ENCODE measurements at places on chromosomes 6 and 20. TPM values are rescaled to one million over a fixed set of nuclear protein-coding genes. Genes with fewer than 3 reads are reported as not detected.
A peak's percentile ranks its signal among the peaks of the same experiment; 100 is the strongest.

- DNase-seq = no peak
Observed at GRCh38 chr6:25477006-25477590, 174.9 kb upstream of the SCGN start.

GRCh38 chr20:62042025-62042820 lies 23.5 kb downstream of the TAF4 start:
- no peak for DNase-seq

DNA sequence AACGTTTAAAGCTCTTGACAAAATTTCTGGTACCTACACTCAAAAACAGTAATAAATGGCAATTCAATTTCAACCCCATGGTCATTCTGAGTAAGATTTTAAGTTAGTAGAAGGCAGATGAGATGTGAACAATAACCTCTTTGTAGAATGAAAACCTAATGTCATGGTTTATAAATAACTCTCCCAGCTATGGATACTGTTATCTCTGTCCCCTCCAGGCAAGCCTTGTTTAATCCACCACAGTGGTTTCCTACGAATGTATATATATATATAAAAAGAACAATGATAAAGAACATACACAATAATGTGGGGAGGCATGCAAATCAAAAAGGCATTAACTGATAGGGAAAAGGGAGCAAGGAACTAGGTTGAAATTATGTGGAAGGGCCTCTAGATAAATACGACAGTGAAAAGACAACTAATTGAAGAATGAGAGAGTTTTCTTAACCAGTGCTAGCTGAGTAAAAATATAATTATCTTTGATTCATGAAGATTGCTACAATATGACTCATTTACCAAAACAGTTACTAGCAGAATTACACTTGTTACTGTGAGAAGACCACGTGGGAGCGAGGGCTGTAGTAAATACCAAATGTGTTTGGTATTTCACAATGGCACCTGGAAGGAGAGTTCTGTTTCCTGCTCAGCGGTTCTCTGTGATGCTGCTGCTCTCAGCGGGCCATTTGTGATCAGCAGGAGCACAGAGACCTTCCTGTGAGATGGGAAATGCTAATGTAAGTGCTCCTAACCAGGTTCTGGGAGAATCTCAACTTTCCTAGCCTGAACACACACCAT lies 173.7 kb downstream of the MBOAT1 start:
- no peak for DNase-seq

The CST7 gene
- total RNA-seq = not detected

- DNase-seq = no peak
Observed at GRCh38 chr20:9332791-9333479, 181.5 kb upstream of the LAMP5 start.

DNA sequence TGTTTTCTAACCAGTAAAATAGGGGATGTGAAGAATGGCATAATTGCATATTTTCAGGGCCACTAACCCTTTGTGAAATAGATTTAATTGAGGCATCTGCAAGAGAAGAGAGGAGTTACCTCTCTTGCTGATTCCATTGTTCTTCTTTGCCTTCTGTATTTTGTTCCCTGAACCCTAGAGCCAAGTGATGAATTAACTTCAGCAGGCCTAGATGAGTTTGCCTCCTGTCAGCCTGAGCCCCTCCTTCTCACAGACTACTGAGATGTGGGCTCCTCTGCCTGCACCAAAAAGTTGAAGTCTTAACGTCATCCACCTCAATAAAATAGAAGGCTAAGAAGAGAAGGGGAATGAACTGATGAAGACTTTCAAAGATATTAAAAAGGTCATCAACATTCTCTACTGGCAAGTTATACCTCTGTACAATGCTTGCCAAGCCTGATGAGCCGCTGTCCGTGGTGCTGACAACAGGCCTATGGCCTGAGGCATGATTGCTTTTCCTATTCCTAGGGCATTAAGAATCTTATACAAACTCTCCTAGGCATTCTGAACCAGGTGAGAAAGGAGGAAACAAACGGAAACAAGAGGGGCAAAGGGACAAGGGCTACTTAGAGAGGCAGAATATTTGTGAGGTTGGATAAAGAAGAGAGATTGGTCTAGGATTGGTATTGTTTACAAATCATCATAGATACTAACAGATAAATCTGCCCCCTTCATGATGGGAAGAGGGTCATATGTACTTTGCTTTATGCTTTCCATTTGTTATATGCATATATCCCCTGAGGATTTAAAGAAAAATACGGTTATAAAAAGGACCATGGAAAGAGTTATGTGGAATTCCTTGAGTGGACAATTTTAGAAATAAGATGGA lies 46.8 kb downstream of the CD24 start:
- DNase-seq = peak; percentile 68

- DNase-seq = no peak
Observed at GRCh38 chr6:44737341-44737740, 349.8 kb downstream of the CDC5L start.

The TFAP2D gene
- total RNA-seq = not detected

The ZNF391 gene
- 9.8 TPM for total RNA-seq

The TRAPPC3L gene
- total RNA-seq = not detected

DNA sequence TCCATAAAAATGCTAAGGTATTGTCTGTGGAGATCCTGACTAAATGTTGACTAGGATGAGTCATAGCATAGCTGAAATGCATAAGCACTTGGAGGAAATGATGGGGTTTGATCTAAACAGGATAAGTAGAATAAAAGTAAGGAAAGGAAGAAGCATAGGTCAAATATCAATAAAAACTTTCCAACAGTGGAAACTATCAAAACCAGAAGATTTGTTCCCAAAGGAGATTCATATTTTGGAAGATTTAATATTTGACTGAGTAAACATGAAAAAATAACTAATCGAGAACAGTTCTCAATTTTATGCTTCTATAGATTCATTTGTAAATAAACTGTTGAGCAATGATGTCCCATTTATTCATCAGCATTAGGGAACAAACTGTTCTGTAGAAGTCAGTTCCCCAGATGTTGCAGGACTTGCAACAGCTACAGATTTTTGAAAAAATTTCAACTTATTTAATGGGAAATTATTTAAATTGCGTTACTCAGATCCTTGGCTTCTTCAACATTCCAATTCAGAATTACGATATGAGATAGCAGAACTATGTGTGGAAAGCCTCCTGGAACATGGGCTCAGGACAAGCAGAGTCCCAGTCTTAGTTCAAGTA lies 133.7 kb upstream of the TBX18 start:
- no peak for DNase-seq

DNA sequence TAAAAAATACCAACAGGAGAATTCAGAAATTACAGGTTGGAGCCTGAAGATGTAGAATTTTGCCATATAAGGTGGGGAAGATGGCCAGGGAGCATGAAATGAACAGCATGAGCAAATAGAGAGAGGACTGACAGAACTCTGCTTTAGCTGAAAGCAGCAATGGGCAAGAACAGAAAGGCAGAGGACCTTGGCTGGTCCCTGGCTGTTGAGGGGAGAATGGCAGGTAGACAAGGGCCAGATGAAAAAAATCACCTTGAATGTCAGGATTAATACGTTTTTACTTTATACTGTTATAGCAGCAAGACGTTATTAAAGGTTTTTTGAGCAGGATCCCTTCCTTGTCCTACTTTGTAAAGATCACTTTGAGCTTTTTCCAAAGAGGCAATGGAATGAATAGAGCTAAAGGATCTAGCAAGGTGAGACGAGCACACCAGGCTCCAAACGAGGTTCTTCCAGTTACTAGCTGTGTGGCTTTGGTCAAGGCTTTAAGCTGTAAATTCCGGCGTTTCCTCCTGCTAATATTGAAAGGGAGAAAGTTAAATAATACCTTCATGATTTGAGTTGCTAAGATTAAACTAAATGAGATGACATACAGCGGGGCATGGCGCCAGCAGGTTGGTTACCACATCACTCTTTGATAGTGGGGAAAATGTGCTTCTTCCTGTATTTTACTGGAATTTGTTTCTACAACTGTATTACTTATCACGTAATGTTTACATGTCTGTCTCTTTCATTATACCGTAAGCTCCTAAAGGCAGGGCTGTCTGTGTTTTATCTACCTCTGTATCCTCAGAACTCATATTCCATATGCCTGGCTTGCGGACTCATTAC lies 776 bp downstream of the PPIL1 start:
- no peak for DNase-seq

- DNase-seq = no peak
Observed at GRCh38 chr6:122730775-122731386, 48.6 kb upstream of the FABP7 start.

The TSPO2 gene
- total RNA-seq = not detected

- DNase-seq = no peak
Observed at GRCh38 chr6:56513631-56514030, 129.1 kb downstream of the DST start.

The LINC00237 gene
- not detected for total RNA-seq

GRCh38 chr6:111210194-111210728 lies 123.0 kb downstream of the SLC16A10 start:
- no peak for DNase-seq

The KCNK15 gene
- 0.27 TPM for total RNA-seq

- DNase-seq = no peak
Observed at GRCh38 chr6:7758456-7758855, 32.6 kb downstream of the BMP6 start.

DNA sequence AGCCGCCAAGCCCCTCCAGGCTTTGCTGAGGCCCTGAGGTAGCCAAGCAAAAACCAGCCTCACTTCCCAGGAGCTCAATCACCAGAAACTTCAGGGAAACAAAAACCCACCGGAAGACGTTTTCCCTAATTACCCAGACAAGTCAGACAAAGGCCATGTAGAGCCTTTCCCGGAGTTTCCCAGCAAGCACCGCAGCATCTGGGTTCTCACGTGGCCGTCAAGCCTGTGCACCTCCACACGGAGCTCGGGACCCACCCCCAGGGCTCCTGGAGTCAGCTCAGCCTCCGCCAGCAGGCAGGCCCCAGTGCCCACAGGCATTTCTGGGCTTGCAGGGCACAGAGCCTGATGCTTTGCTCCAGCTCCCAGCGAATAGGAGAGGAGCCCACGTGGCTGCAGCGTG lies 10.1 kb upstream of the MRGBP start:
- no peak for DNase-seq

DNA sequence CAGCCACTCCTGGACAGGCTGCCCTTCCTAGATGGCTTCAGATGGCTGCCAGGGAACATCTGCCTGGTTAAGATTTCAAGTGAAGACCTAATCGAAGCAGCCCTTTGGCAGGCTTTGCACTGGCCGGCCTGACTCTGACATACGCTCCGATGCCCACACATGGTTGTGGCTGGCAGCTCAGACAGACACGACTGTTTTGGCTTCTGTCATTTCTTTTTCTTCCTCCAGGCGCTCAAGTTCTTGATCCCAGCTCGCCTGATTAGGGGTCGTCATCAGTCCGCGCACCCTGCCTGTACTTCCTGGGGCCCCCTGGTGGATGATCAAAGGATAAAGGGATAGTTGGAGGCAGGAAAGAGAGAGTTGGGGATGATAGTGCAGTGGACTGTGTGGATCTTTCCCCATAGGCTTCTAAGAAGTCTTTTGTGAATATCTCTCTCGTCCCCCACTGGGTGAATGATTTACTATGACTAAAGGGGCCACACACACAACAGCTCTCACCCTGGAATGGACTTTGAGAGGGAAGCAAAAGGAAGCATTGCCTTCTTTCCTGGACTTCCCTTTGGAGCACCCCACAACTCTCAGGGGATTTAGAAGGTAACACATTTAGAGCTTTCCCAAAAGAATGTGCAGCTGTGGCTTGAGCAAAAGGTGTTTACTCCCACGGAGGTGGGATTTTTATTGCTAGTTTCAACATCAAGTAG lies 21.4 kb upstream of the TRAM2 start:
- peak; percentile 62 for DNase-seq

- DNase-seq = no peak
Observed at GRCh38 chr6:13096084-13096483, 232.3 kb downstream of the TBC1D7 start.

DNA sequence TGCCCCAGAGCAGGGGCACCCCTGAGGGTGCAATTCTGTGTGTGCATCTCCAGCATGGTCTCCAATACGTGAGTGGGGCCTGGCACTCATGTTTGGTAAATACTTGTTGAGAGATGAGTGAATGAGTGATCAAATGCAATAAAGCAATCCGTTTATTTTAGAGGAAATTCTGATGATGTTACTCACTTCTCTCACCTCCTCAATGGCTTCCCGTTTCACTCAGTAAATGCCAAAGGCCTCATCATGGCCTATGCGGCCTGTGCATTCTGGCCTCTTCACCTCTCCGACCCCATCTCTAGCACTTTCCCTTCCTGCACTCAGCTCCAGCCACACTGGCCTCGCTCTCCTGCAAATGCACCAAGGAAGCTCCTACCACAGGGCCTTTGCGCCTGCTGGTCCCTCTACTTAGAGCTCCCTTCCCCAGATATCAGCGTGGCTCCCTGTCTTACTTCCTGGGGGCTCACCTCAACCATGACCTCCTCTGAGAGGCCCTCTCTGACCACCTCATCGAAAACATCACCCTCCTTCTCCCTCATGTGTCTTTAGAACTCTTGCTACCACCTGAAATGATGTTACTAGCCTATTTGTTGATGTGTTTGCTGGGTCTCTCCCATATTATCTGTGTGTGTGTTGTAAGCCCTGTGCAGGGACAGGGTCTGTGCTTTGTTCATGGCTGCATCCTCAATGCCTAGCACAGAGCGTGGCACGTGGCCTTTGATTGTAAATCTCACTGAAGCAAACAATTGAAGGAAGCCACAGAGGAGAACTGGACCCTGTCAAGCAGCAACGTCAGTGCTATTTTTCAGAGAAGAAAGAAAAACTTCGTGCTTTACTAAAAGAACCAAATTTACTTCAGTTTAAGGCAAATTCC lies 42.6 kb downstream of the RAB44 start:
- no peak for DNase-seq

GRCh38 chr6:35719404-35719829 lies 17.4 kb upstream of the ARMC12 start:
- DNase-seq = no peak

The ADAM33 gene
- 0.47 TPM for total RNA-seq

DNA sequence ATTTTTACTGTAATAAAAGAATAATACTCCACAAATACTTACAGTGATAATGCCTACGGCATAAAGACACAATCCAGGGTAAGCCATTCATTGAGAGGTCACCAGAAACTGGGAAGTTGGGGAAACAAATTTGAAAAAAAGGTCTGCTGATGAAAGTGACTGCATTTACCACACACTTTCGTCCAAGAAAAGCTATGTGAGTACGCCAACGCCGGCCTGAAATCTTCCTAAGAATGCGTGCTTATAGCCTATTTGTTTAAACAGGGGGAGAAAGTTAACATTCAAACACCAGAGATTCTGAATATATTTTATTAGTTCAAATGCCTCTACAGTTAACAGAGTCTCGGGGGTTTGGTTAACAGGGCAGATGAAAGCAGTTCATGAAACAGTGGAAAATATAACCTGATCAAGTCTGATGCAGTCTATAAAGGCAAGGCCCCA lies 657 bp upstream of the LTV1 start:
- DNase-seq = no peak

The NCOA7 gene
- 18.0 TPM for total RNA-seq

DNA sequence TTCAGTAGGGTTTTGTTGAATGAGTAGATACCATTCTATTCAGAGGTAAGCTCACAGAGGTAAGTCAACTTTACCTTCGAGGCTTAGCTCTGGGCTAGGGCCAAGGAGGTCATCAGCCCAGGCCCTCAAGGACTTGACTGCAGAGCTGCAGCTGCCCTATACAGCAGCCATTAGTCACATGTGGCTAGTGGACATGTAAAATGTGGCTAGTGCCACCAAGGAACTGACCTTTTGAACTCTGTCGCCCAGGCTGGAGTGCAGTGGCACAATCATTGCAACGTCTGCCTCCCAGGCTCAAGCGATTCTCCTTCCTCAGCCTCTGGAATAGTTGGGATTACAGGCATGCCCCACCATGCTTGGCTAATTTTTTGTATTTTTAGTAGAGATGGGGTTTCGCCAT lies 47.9 kb upstream of the EPB41L1 start:
- no peak for DNase-seq

The MAP7 gene
- 101 TPM for total RNA-seq

The CFB gene
- 3.9 TPM for total RNA-seq

The DDX43 gene
- not detected for total RNA-seq

- no peak for DNase-seq
Observed at GRCh38 chr6:56802584-56802983, 152.3 kb upstream of the BEND6 start.
